ENCODE measurements at places on chromosomes 5 and 9. TPM values are rescaled to one million over a fixed set of nuclear protein-coding genes. Genes with fewer than 3 reads are reported as not detected.
A peak's percentile ranks its signal among the peaks of the same experiment; 100 is the strongest.

The FAM200C gene
- 3.5 TPM for total RNA-seq

DNA sequence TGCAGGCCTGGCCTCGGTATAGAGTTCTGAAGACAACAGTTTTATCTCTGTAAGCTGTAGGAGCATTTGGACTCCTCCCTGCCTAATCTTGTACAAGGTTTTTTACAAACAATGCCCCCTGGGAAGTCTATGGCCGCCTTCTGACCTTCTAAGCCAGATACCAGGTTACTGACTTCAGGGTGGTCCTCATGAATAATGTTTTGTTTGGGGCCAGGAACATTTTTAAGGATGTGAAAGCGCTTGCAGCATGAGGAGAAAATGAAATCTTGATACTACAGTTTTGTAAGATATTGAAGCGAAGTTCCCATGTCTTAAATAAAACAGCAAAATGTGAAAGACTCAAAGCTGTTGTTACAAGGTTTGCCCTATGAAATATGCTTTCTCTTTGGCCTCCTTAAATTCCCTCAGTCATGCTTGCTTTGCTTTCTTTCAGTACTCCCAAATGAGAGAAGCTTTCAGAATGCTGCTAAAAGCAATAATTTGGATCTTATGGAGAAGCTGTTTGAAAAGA, 5.2 kb downstream of the ANKDD1B start:
- ATAC-seq, result no peak

DNA sequence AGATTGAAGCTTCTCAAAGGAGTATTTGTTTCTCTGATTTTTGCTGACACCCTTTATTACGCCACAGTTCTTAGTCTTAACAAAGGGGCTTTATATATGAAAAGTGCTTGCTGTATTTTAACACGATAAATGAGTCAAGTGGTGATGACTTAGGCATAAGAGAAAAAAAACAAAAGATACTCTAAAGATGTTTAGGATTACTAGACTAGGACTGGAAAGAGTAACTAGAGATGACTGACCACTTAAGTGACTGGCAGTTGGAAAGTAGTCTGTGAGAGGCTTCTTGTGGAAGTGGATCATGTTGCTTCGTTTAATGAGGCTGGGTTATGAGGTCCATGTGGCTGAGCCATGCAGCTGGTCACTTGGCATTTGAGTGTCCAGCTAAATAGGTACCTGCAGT, 69.4 kb upstream of the ACTBL2 start:
- no peak for ATAC-seq

DNA sequence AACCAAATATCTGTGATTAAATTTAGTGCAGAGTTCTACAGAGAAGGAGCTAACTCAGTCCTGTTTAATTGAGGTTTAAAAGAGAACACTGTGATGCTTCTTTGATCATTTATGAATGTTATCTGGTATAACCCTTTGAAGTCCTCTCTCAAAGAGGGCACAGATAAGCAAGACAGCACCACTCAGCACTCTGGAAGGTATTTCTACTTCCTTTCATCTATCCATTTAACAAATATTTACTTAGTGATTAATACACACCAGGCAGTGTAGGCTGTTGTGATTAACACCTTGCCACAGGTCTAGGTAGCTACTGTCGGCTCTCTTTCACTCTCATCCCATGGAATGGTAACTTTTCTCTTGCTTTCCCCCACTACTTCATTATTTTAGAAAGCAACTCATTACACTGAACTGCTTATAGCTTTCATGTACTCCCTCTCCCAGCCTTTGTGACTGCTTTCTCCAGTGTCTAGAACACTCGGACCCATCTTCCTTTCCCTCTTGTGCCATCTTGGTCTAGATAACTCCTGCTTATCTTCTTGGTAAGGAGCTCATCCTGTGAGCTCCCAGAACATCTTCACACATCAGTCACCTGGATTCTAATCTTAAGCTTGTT, 54.7 kb downstream of the GLDC start:
- ATAC-seq, result no peak

DNA sequence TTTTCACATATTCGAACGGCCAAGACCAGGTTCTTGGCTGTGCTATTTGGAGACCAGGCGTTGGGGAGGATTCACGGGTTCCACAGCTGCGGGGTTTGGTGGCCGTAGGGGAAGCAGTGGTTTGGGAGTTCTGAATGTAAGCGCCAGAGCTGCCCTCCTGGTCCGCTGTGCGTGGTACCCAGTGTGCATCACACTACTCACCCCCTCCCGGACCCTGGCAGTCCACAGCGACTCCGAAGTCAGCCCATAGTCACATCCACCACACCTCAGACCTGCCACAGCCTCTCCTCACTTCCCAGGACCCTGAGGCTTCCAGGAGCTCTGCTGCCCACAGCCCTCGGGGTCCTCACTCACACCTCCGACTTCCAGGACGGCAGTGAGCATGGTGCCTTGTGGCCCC, 26.8 kb downstream of the AMBP start:
- no peak for ATAC-seq

GRCh38 chr9:4335631-4336030, 35.8 kb upstream of the GLIS3 start:
- ATAC-seq, result no peak

DNA sequence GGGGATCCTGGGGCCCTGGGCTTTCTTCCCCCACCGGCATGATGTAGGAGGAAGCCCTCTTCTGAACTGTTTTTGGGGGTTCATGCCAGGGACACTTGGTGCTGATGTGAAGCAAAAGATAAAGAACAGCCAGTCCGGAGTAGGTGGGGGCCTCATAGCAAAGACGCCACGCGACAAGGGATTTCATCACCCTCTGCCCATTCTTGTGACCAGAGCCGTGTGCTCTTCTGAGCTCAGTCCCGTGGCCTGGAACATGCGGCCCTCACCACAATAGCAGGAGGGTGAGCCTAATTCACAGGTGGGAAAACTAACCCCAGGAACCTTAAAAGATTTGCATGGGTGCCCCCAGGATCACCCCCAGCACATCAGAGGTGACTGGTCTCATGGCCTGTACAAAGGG, 225.9 kb downstream of the HSPA4 start:
- no peak for ATAC-seq

DNA sequence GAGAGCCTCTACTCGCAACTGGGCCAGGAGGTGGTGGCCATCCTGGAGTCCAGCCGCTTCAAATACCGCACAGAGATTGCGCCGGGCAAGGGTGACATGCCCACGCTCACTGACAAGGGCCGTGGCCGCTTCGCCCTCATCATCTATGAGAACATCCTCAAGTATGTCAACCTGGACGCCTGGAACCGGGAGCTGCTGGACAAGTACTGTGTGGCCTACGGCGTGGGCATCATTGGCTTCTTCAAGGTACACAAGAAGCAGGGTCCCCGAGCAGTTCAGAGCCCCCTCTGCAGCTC, 13.5 kb downstream of the NDST1 start:
- ATAC-seq, result no peak

DNA sequence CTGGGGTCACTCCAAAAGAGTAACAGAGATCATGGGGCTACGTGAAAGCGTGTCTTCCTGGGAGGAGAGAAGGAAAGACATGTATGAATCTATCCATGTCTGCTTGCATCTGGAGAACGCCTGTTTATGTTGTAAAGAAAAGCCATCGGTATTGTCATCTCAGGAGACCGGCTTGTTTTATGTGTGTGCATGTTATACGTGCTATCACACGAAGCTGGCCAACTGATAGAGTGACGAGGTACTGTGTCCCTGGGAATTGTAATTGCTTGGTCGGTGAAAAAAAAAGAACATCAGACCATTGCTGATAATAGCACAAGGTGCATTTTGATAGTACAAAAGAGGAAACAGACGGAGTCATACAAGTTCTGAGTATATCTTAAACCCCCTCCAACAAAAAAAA, 370 bp upstream of the CDH6 start:
- ATAC-seq, result no peak

DNA sequence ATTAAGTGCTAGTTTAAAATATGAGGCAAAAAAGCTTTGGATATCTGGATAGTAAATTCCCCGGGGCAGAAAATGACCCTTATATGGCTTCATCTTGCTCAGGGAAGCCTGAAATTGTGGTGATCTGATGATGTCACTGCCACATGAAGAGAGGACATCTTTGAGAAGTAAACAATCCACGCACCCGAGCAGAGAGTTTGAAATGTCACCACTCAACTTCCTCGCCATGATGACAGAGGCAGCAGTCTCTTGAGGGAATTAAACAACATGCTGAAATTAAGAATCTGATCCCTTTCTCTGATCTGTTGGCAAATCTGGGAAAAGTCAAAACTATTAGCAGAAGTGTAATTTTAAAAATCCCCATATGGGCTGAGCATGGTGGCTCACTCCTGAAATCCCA, 110.0 kb downstream of the TLE1 start:
- no peak for ATAC-seq

- ATAC-seq, result peak; percentile 90
These were observed 355.1 kb upstream of the RFX3 start for GRCh38 chr9:3880851-3881250.

- ATAC-seq, result no peak
These were observed 80.7 kb downstream of the GLDC start for GRCh38 chr9:6564868-6565267.

DNA sequence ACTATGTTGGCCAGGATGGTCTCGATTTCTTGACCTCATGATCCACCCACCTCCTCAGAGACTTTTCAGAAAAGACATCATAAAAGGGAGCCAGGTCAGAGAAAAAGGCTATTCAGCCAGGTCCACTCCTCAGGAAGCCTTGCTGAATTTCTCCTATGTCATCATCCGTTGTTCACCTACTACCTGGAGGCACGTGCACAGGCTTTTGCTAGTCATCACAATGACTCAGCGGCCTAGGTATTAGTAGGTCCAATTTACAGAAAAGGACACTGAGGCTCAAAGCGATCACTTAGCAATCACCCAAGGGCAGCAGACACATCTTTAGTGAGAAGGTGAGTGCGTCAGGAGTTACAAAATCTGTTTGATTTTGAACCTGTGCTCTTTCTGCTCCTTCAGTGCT, 72.3 kb upstream of the RAD23B start:
- no peak for ATAC-seq

- no peak for ATAC-seq
These were observed 29.6 kb upstream of the NCS1 start for GRCh38 chr9:130142641-130143040.

DNA sequence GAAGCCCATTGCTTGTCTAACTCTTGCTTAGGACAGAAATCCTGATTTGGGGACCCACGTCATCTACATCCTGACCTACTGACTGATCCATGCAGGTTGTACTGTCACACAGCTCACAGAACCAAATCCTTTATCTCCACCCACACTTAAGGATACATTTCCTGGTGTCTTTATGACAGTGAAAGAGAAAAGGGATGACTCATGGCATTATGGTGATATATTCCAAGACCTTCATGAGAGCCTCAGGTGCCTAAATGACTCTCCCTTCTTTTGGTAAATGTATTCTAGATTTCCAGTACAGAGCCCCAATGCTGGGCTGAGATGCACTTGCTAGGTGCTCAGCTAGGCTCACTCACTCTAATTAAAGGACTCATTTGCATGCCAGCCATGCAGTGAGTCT, 26.0 kb upstream of the DMRT2 start:
- peak; percentile 26 for ATAC-seq

DNA sequence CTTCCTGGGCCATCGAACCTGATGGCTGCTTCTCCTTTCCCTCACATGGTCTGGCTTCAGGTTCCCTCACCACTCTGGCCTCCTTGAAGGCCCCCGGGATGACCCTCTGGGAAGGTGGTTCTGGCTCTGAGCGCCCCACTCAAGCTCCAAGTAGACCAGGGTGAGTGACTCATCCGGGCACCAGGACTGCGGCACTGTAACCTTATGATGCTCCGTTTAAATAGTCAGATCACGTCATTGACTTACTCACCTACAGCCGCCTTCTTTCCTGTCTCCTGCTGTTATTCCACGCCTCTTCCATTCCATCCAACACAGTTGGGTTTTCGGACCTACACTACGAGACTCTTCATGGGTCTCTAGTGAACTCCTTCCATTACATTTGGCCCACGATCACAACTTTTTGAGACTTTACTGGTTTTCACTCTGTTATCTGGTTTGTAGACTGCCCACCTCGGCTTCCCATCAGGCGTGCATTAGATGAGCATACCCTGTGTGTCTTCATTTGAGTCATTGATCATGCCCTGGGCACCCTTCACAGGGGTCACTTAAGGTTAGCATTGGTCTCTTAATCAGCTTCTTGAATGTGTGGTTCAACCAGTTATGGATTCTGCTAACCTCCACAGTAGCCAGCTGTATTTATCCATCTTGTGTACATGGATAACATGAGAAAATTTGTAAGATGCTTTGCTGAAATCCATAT, 138.8 kb upstream of the LMX1B start:
- no peak for ATAC-seq

- no peak for ATAC-seq
These were observed 2.5 kb downstream of the LPAR1 start for GRCh38 chr9:111035543-111036428.

- no peak for ATAC-seq
These were observed 435.9 kb downstream of the DNAH5 start for GRCh38 chr5:13508559-13508958.

- peak; percentile 81 for ATAC-seq
These were observed 129.0 kb downstream of the PIK3R1 start for GRCh38 chr5:68344447-68345111.

DNA sequence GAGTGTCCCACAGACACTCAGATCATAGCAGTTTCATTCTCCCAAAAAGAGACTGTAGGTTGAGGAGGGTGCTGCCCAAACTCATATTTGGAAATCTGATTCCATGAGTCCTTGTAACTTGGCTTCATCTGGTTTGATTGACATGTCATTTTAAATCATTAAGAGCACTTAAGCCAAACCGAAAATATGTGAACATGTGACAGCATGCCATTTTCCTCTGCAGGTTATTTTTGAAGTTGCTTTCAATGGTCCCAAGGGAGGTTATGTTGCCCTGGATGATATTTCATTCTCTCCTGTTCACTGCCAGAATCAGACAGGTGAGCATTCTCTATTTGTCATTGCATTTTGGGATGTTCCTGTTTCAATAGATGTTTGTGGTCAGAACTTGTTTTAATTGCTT, 87.6 kb downstream of the MAMDC2 start:
- ATAC-seq, result no peak

DNA sequence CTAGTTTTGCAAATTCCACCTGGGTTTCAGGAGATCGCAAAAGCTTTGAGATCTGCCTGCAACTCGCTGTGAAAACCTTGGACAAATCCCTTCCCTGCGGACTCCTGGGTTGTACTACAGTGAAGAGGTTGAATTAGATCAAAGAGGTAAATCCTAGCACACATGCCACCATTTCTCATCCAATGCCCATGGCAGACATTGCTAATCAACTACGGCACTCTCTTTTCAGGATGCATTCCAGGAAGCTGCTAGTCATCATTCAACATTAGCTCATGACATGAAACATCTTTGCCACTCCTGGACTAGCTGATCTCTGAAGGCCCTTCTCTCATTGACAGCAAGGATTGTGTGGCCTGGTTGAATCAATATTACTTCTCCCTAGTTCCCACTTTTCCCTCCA, 46.1 kb downstream of the PCDH1 start:
- ATAC-seq, result no peak

DNA sequence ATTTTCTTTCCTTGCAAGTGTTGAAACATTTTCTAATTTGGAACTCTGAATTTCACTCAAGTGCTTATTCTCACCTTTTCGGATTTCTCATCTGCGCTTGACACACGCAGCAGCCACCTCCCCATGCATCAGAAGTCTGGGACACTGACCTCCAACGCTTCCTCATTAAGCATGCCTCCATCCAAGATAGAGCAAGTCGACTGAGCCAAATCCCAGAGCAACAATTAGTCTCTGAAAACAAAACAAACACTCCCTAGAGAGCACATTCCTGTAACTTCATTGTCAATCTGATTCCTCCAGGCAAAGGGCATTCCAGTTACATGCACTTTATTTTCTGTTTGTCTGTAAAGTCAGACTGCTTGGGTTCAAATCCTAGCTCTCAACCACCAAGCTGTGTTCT, 5.7 kb downstream of the CD180 start:
- ATAC-seq, result no peak

Measured in activated T-helper 17 cell treated with anti-CD3 and anti-CD28 coated beads, Interleukin-2, amount 50 U/mL, for 72 hours (primary cell).